Activated T-cell treated with anti-CD3 and anti-CD28 coated beads for 4 hours (primary cell): ENCODE measurements at places on chromosomes 7 and 10.

DNA sequence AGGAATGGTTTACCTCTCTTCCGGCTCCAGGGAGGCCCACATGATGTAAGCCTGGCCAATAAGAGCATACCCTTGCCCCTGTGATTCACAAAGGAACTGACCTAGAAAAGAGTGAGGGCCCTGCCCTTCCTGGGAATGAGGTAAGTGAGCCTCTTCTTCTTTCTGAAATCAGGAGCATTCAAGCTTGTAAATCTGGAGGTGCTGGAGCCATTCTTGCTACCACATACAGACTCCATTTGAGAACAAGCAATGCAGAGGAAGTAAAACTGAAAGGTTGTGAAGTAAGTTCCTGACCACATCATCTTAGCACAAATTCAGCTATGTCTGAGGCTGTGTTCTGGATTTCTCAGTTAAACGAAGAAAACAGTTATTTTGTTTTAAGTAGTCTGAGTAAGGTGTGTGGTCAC, 132.2 kb downstream of the CD36 start:
- no peak for DNase-seq

- DNase-seq = no peak
These were observed 8.2 kb downstream of the GSAP start for GRCh38 chr7:77407906-77408305.

DNA sequence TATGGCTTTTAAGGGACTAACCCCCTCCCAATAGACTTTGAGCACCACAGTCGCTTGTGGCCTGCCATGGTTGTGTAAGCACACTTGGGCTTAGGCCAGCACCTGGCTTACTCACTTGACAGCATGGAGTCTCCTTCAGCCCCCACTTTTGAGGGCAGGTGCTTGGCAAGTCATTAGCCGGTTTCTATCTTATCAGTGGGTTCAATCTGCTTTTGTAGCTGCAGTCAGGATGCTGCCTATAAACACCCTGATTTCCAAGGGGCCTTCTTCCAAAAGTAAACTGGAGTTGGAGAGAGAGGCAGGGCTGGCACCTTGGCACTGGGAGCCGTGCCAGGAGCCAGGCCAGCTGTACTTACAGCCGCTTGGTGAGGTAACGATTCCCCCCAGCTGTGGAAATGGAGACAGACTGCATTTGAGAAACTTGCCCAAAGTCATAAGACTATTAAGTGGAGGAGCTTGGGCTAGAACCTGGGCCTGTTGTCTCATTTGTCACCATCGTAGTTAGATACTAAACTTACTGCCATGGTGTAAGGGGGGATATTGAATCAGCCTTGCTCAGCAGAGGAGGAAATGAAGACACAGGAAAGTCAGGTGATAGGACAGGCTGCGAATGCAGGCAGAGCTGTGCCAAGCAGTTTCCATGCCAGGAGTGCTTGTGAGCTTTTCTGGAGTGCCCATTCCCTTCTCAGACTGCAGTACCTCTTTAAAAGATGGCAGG, 92.2 kb upstream of the EFCAB10 start:
- no peak for DNase-seq

GRCh38 chr7:112362731-112363131, 87.5 kb upstream of the IFRD1 start:
- no peak for DNase-seq

DNA sequence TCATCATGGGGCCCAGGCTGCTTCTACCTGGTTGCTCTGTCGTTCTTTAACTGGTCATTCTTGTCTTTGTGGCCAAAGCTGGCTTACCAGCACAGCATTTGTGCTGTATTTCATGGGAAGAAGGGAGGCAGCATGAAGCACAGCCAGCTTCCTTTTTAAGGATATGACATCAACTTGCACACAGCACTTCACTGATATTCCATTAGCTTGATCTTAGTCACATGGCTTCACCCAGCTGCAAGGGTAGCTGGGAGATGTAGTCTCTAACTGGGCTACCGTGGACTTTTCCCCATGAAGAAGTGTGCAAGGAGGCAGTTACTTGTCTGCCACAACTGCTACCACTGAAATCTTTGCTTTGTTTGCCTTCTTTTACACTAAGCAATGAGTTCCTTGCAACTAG, 525.2 kb downstream of the LRMDA start:
- DNase-seq = no peak

GRCh38 chr10:85645926-85646711, 720.5 kb downstream of the GRID1 start:
- no peak for DNase-seq
